ENCODE measurements at places on chromosomes 6 and 20. TPM values are rescaled to one million over a fixed set of nuclear protein-coding genes. Genes with fewer than 3 reads are reported as not detected.

Gene CDH4
- total RNA-seq: 0.25 TPM

Gene OR2H2
- not detected for total RNA-seq

Gene POPDC3
- total RNA-seq: 33.7 TPM

Gene MRPL18
- 70.6 TPM for total RNA-seq

Gene PRKN
- total RNA-seq: 2.0 TPM

Gene NFS1
- 19.9 TPM for total RNA-seq

Gene CTCFL
- total RNA-seq: not detected

Gene RSPO3
- 7.9 TPM for total RNA-seq

Gene EEF1A2
- not detected for total RNA-seq

Gene LRRC73
- total RNA-seq: 0.63 TPM

Measured in fibroblast of the aortic adventitia (primary cell).